Frontal cortex (tissue), 4 donors: ENCODE measurements at places on chromosomes 6 and 20. TPM values are rescaled to one million over a fixed set of nuclear protein-coding genes. Genes with fewer than 3 reads are reported as not detected.

DNA sequence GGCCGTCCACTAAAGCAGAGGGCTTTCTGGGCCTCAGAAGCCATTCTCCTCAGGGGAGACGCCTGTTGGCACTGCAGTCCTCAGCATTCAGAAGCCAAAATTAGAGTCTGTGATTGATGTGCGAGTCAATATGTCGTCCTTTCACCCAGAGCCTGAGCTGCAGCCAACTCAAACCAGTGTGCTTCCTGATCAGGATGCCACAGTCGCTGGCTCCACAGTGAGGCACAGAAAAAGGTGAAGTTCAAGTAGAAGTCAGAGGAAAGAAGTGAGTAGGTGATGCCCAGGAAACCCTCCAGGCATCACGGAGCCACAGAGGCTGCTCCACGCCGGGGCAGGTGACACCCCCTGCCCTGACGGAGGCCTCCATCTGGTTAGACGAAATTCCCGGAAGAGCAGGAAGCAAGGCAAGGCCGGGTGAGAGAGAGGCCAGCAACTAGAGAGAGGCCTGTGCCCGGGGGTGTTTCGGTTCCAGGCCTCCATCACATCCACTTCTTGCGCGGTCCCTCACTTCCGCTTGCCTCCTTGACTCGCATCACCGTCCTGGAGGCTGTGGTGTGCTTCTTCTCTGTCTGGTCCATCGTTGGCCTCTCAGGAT lies 177.7 kb upstream of the SNX9 start:
- no peak for DNase-seq

- no peak for DNase-seq
Measured at GRCh38 chr6:7156643-7157278, 49.0 kb downstream of the RREB1 start.

- peak; percentile 45 for DNase-seq
Measured at GRCh38 chr20:19735446-19735845, 22.6 kb upstream of the RIN2 start.

Gene PI3
- total RNA-seq, result not detected

Gene SLC35F1
- total RNA-seq, result 97.0 TPM

Gene SLC22A3
- total RNA-seq, result 3.3 TPM

Gene LRRN4
- 0.41 TPM for total RNA-seq
